ENCODE measurements at places on chromosomes 7 and 10.

GRCh38 chr10:14540611-14541010 lies 209.9 kb upstream of the FRMD4A start:
- DNase-seq, result no peak

GRCh38 chr10:83959328-83959727 lies 180.0 kb upstream of the GHITM start:
- DNase-seq, result peak; percentile 69

DNA sequence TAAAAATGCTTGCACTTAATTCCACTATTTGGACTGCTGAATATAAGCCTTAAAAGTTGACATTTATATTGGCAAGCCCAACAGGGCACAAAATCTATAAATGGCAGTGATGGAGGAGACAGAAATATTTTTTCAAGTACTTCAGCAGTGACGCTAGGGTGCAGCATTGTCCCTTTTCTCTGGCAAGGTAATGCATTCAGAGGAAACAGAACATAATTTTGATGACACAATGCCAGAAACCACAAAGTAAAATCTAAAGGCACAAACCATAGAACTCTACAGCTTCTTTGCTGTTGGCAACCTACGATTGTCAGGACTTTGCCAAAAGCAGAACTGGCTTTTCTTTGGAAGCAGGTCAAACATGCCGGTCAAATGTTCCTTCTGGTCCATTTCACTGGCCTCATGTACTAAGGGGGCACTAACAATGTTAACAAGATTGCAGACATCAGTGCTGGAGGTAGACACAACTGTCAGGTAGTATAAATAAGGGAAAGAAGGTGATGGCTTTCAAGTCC lies 30.9 kb upstream of the FAM133B start:
- peak; percentile 91 for DNase-seq

DNA sequence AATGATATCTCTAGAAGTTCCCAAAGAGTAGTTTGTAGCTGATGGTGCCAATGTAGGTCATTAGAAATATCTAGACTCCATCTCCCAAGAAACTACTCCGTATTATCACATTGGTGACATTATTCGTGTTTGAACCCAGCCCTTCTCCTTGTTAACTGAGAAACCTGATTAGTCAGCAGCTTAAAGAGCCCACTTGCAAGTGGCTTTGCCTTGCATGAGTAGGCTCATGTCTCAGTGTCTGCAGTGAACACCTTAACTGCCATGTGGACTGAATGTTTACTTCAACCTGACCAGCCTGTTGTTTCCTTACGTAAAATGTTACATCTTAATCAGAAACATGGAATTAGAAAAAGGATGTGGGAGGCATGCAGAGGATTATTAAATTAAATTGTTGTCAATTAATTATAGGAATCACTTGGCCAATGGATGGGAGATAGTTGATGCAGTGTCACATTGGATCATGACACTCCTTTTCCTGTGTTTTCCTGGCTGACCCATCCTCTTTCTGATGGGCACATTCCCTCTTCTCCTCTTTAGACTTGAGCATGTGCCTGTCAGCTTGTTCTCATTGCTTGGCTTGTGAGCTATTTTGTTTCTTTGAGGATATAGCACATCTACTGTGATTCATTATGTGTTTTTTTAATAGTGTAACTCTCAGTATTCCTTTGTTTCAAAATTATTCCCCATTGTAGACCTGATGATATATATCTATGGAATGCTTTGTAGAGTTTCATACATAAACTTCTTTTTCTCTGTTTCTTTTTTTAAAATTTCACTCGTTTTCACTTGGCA lies 18.0 kb downstream of the STARD3NL start:
- peak; percentile 30 for DNase-seq

- no peak for DNase-seq
Measured at GRCh38 chr10:6052247-6053221, 9.6 kb downstream of the IL2RA start.

- no peak for DNase-seq
Measured at GRCh38 chr10:118920206-118920605, 109.3 kb upstream of the NANOS1 start.

GRCh38 chr10:126392068-126392467 lies 3.8 kb upstream of the ADAM12 start:
- no peak for DNase-seq

- DNase-seq, result no peak
Measured at GRCh38 chr10:118625504-118625903, 30.1 kb upstream of the PRLHR start.

DNA sequence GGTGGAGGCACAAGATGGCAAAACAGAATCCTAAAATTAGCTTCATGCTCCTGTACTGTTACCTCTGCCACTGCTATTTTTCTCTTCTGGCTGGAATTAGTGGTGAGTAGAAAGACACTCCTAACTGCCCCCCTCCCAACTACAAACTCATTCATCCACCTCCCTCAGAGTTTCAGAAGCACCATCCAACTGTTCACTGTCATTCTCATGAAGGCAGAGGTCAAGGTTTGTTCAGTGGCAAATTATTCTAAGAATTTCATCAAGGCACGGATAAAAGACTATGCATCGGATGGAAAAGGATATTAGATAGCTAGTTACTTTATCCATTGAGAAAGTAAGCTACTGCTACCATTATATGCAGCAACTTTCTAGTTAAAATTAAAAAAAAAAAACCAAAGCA lies 59.7 kb downstream of the LRGUK start:
- no peak for DNase-seq

DNA sequence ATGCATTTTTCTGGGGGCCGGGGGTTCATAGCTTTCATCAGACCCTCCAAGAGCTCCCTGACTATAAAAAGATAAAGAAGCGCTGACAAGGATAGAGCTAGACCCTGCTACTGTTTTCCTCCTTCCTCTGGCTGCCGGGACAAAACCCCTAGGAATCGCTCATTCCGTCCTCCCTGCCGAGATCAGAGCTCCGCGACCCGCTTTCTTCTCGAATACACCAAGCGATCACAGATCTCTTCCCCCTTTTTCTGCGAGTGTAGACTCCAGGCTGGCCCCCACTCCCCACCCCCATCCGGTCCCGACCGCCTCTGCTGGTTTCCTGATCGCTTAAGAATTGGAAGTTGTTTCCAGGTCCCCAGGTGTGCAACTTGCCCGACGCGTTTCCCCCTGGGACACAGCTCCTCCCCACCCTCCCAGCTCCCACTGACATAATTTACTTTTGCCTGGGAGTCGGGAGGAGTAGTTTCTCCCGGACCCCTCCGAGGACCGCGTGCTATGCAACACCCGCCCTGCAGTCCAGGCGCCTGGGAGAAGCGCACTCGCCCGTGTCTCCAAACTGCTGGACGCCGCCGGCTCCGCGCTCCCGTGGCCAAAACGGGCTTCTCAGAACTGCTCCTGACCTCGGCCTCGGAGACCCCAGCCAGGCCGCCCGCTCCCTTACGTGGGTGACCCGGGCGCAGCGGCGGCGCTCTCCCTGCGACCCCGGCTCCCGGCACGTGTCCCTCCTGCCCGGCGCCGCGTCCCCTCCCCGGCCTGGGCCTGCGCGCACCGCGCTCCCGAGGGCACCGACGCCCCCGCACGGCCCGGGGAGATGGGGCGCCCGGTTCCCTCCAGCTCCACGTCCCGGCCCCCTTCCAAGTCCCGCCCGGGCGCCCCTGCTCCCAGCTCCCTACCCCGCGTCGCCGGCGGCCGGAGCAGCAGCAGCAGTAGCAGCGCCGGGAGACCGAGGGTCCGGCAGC lies 552 bp downstream of the IL15RA start:
- peak; percentile 71 for DNase-seq

- DNase-seq, result no peak
Measured at GRCh38 chr7:77569514-77570232, 32.6 kb downstream of the PTPN12 start.

GRCh38 chr10:118047157-118047719 lies 497 bp upstream of the RAB11FIP2 start:
- no peak for DNase-seq

- peak; percentile 76 for DNase-seq
Measured at GRCh38 chr7:131692131-131692960, 135.9 kb upstream of the PODXL start.

GRCh38 chr7:108109221-108109908 lies 20.8 kb downstream of the LAMB4 start:
- peak; percentile 68 for DNase-seq

- DNase-seq, result no peak
Measured at GRCh38 chr10:422241-422640, 267.2 kb downstream of the DIP2C start.

GRCh38 chr10:72334825-72335393 lies 19.8 kb downstream of the DNAJB12 start:
- no peak for DNase-seq

DNA sequence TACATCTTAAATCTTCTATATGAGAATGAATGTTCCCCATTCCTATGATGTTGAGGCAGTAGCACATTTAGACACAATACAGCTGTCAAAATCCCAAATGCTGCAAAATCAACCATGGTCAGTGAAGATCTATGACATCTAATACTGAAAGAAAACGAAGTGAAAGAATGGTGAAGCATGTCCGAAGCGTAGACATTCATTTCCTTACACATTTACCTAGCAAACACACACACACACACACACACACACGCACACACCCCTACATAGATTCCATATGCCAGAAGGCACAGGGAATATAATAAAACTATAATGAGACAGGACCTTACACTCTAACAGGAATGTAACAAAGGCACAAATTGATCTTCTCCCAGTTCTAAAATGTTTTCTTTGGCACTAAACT lies 32.5 kb downstream of the CCDC6 start:
- no peak for DNase-seq

Data from DMS53 (cell line).